ENCODE measurements at places on chromosomes 13 and 19.

DNA sequence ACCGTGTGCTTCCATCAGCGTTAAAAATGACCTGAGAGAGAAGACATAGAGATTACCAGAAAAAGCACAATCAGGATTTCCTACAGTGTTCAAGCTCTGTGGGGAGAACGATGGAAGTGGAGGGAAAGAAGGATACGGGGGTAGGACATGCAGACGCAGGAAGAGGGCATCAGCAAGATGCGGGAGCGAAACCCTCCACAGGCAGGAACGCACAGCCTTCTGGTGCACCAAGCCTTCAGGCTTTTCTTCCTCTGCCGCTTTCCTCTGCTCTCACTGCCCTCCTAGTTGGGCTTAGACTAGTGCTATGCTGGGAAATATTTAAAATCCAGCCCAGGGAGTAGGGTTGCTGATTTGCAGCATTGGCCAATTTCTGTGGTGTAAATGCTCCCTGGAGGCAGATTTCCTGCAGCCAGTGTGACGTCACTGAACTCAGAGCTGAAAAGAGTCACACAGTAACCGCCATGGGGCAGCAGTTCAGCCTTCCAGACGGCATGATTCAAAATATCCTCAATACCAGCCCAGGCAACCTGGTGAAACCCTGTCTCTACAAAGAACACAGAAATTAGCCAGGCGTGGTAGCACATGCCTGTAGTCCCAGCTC lies 205.1 kb upstream of the SOX1 start:
- DNase-seq, result no peak

DNA sequence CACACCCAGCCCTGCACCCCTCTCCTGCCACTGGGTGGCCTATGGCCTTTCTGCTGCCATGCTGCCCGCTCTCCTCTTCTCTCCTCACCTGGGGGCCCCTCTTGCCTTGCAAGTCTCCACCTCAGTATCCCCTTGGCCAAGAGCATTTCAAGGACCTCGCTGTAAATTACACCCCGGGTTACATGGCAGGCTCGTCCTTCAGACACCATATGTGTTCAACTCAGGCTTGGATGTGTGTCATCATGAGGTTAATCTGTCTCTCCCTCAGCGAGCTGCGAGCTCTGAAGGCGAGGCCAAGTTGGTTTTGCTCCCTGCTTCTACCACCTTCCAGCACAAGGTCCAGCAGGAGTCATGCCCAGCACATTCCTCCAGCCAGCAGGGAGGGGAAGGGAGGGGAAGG lies 74.8 kb upstream of the TM9SF2 start:
- DNase-seq, result no peak

- no peak for DNase-seq
Observed at GRCh38 chr19:28730791-28731512, 482.0 kb downstream of the UQCRFS1 start.

GRCh38 chr19:2149980-2150793 lies 1.2 kb downstream of the AP3D1 start:
- DNase-seq, result no peak

GRCh38 chr13:92362717-92363116 lies 863.9 kb upstream of the GPC6 start:
- no peak for DNase-seq

DNA sequence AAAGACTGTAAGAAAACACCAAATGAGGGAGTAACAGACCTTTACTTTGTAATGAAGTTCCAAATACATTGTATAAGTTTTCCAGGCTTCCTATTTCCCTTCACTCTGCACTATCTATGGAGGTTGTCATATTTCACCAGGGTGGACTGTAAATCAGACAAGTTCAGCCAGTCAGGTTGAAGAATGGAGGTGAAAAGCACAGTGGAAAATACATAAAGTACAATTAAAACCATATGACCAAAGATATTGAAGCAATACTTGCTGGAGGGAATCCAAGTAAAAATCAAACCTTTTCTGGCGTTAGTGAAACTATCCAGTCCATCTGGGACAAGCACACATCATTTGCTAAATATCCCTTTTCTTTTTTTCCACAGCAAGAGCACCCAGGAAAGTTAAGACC lies 3.2 kb downstream of the LHFPL6 start:
- DNase-seq, result no peak

- DNase-seq, result no peak
Observed at GRCh38 chr13:77999746-78000145, 81.1 kb upstream of the EDNRB start.

DNA sequence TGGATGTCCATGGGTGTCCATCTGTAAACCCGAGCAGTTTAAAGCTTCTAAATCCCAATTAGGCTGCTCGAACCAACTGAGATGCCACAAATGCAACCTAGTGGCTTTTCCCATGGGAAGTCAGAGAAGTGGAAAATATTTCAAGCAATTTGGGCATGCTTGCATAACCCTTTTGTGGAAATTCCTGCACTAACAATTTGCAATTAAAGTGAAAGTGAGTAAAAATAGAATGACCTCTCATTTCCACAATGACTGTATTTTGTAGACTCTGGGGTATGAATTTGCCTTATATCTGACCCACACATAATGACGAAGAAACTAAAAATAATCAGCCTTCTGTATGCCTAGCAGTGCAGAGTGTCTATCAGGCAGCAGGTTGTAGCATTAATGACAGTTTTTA lies 91.8 kb upstream of the TSC22D1 start:
- DNase-seq, result no peak

DNA sequence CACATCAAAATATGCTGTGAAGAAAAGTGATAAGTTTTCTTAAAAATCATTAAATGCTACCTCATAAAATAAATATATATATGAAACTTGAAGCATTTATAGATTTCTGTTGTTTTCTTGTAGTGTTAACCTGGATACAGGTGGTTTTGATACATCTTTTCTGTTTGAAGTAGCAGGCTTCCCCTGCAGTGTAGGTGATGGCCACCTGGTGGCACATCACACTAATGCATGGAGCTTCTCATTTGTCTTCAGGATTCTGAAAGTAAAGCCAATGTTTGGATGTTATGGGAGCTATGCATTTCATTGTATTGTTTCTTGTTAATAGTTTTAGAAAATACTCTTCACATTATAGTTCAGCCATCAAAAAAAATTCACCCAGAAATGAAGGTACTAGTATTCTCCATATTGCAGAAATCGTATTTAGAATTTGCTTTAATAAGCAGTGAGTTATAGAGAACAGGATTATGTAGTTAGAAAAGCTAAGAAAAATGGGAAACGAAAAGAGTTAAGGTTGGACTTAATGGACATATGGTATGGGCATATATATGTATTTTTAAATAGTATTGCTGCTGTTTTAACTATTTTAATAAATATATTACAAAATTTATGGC lies 18.7 kb downstream of the GPR180 start:
- DNase-seq, result peak; percentile 18

DNA sequence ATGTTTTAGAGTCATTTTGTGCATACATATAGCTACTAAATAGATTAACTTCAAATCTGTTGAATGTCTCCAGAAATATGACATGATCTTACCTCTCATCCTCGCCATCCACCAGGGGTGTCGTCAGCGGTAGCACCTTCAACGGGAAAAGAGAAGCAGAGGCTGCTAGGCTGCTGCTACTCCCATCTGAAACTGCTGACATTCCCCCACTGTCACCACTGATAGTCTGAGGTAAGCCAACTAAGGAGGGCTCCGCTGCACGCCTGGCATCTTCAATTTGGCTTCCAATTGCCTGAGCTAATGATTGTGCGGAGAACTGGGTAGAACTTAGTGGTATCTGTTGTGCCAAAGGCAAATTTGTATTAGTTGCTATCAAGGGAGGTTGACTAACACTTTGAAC lies 3.1 kb downstream of the TSC22D1 start:
- DNase-seq, result no peak

- no peak for DNase-seq
Observed at GRCh38 chr19:28027116-28027515, 1185.8 kb downstream of the UQCRFS1 start.

GRCh38 chr19:4580021-4580901 lies 20.8 kb upstream of the SEMA6B start:
- DNase-seq, result no peak

DNA sequence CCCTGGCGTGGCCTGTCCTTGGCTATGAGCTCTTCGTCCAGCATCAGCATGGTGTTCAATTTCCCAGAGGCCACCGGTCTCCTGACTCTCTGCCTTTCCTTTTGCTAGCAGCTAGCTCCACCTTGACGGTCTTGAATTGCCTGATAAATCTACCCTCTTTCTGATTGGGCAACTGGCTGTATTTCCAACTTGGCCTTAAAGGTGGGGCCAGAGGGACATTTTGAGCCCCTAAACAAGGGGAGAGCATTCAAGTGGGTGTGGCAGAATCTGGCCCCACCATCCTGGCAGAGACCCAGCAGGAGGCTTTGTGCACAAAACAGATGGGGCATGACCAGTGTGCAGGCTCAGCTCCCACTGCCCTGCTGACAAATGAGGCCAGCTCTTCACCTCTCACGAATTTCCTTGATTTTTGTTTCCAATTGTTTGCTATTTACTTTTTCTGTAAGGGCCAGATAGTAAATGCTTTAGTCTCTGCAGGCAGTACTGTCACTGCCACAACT lies 148.9 kb upstream of the VSTM2B start:
- no peak for DNase-seq

- DNase-seq, result no peak
Observed at GRCh38 chr13:109199280-109199679, 569.9 kb downstream of the MYO16 start.

DNA sequence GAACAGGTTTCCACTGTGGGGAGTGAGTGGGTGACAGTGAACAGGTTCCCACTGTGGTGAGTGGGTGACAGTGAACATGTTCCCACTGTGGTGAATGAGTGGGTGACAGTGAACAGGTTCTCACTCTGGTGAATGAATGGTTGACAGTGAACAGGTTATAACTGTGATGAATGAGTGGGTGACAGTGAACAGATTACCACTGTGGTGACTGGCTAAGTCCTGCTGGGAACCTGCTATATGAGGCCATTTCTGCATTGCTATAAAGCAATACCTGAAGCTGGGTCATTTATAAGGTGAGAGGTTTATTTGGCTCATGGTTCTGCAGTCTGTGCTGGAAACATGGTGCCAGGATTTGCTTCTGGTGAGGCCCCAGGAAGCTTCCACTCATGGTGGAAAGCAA lies 637.1 kb downstream of the UQCRFS1 start:
- DNase-seq, result no peak

GRCh38 chr19:34692549-34692948 lies 15.1 kb downstream of the ZNF302 start:
- no peak for DNase-seq

- no peak for DNase-seq
Observed at GRCh38 chr13:101092985-101093384, 323.3 kb downstream of the NALCN start.

GRCh38 chr13:111614009-111614408 lies 293.6 kb downstream of the TEX29 start:
- no peak for DNase-seq

DNA sequence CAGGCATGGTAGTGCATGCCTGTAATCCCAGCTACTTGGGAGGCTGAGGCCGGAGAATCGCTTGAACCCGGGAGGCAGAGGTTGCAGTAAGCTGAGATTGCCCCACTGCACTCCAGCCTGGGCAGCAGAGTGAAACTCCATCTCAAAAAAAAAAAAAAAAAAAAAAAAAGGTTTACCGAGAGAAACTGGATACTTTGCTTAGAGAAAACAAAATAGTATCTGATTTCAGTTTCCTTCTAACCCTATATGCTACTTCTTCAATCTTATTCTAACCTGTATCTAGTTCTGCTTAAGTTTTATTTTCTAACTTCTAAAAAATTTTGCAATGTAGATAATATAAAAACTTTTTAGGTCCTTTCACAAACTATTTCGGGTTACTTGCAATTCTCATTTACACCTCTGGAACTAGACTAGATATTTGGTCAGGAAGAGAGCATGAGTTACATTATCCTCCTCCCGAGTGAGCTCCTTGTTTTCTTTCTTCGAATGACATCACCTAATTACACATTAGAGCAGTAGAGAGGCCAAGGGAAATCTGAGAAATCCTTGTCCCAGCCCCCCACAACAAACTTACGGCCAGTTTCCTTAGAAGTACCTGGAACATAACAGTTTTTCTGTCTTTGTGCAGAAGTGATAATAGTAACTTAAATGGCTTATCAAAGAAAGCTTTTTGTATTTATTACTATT lies 128.9 kb downstream of the B3GLCT start:
- no peak for DNase-seq

DNA sequence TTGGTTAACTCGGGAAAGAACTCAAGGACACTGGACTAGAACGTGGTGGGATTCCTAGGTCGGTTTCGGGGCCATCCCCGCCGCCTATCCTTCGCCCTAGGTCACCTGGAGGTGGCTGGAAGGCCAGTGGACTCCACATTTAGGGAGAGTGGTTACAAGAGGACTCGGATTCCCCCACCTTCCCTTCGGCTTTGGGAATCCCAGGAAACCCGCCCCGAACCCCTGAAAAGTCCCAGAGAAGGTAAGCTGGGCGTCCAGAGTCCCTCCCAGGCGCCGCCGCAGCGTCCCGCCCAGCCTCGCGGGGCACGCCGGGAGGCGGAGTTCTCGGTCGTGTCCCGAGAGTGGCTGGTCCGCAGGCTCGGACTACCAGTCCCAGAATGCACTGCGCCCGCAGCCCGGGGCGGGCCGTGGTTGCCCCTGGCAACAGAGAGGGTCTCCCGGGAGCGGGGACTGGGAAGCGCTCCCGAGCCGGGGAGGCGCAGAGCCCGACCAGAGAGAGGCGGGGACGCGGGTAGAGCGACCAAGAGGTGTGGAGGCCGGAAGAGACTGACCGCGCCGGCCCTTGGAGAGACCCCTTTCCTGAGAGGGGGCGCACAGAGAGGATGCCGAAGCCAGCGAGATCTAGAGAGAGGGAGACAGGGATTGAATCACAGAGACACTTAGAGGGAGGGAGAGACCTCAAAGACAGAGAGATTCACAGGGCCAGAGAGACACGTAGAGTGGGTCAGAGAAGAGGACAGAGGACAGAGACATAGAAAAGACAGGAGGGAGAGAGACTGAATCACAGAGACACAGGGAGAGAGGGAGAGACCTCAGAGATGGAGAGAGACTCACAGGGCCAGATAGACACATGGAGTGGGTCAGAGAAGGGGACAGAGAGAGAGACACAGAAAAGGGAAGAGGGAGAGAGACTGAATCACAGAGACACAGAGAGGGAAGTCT lies 2.6 kb upstream of the PRKCG start:
- no peak for DNase-seq

- no peak for DNase-seq
Observed at GRCh38 chr13:89571676-89572075, 1775.8 kb upstream of the MIR17HG start.

- DNase-seq, result no peak
Observed at GRCh38 chr19:49809160-49809940, 3.7 kb downstream of the FUZ start.

GRCh38 chr13:35502456-35502855 lies 26.0 kb upstream of the MAB21L1 start:
- DNase-seq, result no peak

- no peak for DNase-seq
Observed at GRCh38 chr19:1354970-1355567, 28.6 kb upstream of the NDUFS7 start.

GRCh38 chr19:39874404-39874803 lies 28.2 kb upstream of the FBL start:
- DNase-seq, result no peak

GRCh38 chr13:80276371-80277289 lies 64.3 kb downstream of the SPRY2 start:
- DNase-seq, result peak; percentile 41

- no peak for DNase-seq
Observed at GRCh38 chr19:4516199-4516938, 1.9 kb downstream of the PLIN4 start.

- no peak for DNase-seq
Observed at GRCh38 chr19:40800339-40800996, 1.5 kb downstream of the EGLN2 start.

- no peak for DNase-seq
Observed at GRCh38 chr13:95546919-95547318, 5.6 kb upstream of the CLDN10 start.
